ENCODE measurements at places on chromosomes 2 and 18. TPM values are rescaled to one million over a fixed set of nuclear protein-coding genes. Genes with fewer than 3 reads are reported as not detected.

- H3K36me3 ChIP-seq, result no peaks in the 10 kb centered on the region
- no peak overlapping the region for H3K27ac ChIP-seq
- H3K27me3 ChIP-seq, result no peaks in the 10 kb centered on the region
- no peaks in the 10 kb centered on the region for H3K4me1 ChIP-seq
- H3K4me3 ChIP-seq, result no peak overlapping the region
These were observed 114.9 kb downstream of the PDCL3 start for GRCh38 chr2:100677611-100678185.

Gene UGT1A7
- not detected for polyA plus RNA-seq

- no peaks in the 10 kb centered on the region for H3K36me3 ChIP-seq
- no peaks in the 10 kb centered on the region for H3K27me3 ChIP-seq
- H3K4me1 ChIP-seq, result no peaks in the 10 kb centered on the region
- no peak for DNase-seq
- H3K27ac ChIP-seq, result no peak overlapping the region
- no peak overlapping the region for H3K4me3 ChIP-seq
These were observed 26.8 kb downstream of the GLI2 start for GRCh38 chr2:120762341-120763061.

DNA sequence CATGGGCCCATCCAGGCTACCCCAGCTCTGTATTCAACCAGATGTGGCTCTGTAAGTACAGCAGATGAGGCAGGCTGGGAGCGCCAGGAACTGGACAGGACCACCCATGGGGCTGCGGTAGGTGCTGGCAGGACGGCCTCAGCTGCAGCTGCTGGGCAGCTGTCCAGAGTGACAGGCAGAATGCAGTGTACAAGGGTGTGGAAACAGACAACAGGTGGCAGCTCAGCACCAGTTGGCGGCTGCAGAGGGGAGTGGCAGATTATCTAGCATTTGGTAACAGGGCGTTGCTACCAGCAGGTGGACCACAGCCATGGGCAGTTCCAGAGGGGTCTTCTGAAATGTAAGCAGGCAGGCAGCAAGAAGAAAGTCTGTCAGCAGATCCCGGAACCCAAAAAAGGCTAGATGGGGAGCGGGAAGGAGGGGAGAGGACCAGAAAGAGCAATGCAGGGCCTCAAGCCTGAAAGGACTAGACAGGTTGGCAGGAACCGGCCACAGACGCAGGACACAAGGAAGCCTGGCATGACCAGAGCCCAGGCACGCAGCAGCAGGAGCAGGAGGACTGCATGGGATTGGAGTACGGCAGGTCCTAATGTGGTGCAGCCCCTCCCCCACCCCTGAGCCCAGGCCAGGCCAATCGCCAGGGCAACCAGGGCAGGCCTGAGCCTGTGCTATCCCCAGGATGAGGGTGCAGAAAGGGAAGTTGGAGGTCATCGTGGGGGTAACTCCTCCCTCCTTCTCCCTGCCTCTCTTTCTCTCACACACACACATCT is 24.7 kb downstream of the PKDCC start:
- H3K27me3 ChIP-seq, result no peaks in the 10 kb centered on the region
- H3K27ac ChIP-seq, result no peak overlapping the region
- H3K36me3 ChIP-seq, result no peaks in the 10 kb centered on the region

Gene CAPN13
- 1.4 TPM for polyA plus RNA-seq

Gene NYAP2
- polyA plus RNA-seq, result 0.04 TPM

DNA sequence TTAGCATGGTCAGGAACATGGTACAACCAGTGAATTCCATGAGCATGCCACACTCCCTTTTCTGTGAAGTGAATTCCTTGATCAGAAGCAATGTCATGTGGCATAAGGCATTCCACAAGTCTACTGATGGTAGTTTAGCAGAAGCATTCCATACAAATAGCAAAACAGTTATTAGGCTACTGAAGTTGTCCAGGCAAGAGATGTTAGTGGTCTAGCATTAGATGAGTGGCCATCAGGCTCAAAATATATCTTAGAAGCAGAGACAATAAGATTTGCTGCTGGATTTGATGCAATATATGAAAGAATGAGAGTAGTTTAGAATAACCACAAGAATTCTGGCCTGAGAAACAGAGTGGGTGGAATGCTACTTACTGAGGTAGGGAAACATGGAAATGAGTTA is 355.3 kb upstream of the NRXN1 start:
- H3K27ac ChIP-seq, result no peak overlapping the region
- no peak overlapping the region for H3K4me3 ChIP-seq
- no peaks in the 10 kb centered on the region for H3K27me3 ChIP-seq

GRCh38 chr2:7711167-7711566 is 794.0 kb downstream of the RNF144A start:
- H3K27ac ChIP-seq, result no peak overlapping the region
- no peak for DNase-seq
- no peaks in the 10 kb centered on the region for H3K36me3 ChIP-seq

GRCh38 chr2:19652811-19653210 is 249.0 kb downstream of the TTC32 start:
- H3K27me3 ChIP-seq, result no peaks in the 10 kb centered on the region
- DNase-seq, result no peak
- no peaks in the 10 kb centered on the region for H3K4me1 ChIP-seq
- H3K4me3 ChIP-seq, result no peak overlapping the region
- H3K36me3 ChIP-seq, result no peaks in the 10 kb centered on the region

DNA sequence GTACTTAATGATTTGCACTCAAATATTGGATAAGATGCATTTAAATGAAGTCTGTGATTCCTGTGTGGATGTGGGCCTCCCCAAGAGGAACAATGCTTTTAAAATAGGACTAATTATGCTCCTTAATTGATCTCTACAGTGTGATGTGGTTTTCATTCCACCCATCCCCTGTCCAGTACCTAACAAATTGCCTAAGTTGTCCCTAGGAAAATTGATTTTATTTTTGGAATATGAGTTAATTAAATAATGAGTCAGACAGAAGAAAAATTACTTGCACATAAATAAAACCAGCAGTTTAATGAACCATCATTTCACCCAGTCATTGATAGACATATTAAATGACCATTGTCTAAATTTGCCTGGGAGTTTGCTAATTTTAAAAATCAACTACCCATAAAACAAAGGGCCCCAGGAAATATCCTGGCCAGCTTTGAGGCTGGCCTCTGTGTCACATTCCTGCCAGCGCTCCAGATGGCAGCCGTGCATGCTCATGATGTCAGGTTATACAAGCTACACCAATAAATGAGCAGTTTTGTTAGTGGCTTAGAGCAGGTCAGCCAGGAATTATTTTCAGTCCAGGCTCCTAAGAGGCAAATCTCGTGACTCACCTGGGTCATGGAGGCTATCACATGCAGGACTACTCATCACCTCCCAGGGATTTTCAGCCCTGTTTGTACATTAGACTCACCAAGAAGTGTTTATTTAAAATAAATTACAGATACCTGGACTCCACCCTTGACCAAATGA is 31.9 kb downstream of the ABHD3 start:
- no peak overlapping the region for H3K4me3 ChIP-seq
- no peaks in the 10 kb centered on the region for H3K4me1 ChIP-seq
- H3K36me3 ChIP-seq, result peaks cover 16% of the 10 kb centered on the region
- no peak for DNase-seq
